Stimulated activated CD4-positive, alpha-beta T cell treated with anti-CD3 and anti-CD28 coated beads, Interleukin-1b, Interleukin-23, amount 100 ng/mL, for 24 hours (primary cell): ENCODE measurements at places on chromosomes 1 and 21.
A peak's percentile ranks its signal among the peaks of the same experiment; 100 is the strongest.

DNA sequence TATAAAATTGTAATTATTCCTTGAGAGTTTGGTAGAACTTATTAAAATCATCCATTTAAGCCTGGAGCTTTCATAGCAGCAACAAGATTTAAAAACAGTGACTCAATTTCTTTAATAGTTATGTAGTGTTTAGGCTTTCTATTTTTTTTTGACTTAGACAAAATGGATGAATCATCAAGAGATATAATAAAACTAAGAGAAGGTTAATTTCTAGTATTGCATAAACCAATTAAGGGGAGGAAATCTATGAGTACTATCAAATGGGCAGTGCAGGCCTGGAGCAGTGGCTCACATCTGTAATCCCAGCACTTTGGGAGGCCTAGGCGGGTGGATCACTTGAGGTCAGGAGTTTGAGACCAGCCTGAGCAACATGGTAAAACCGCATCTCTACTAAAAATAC lies 416.3 kb upstream of the USP24 start:
- no peak for DNase-seq

- peak; percentile 12 for DNase-seq
Measured at GRCh38 chr1:19042675-19043578, 86.5 kb upstream of the IFFO2 start.

- no peak for DNase-seq
Measured at GRCh38 chr21:27448960-27449359, 482.1 kb upstream of the ADAMTS5 start.

DNA sequence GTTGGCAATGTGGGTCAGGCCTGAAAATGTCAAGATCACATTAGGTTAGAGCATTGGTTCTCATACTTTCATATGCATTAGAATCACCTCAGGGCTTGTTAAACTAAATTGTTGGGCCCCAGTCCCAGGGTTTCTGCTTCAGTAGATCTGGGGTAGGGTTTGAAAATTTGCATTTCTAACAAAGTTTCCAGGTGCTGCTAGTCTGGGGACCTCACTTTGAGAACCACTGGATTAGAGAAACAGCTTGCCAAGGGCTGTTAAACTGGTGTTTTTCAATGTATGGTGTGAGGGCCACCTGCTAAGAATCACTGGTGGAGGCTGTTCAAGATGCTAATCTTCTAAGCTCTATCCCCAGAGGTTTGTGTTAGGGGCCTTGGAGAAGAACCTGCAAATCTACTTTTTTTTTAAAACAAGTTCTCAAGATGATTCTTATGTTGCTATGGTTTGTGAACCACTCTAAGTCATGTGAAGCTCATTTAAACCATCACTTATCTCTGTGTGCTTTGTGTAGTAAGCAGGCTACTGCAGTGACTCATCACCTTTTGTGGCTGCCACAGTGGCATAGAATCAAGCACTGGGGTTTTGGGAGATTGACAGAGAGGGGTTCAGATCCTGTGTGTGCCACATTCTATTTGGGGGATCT lies 152.2 kb downstream of the S1PR1 start:
- no peak for DNase-seq

- no peak for DNase-seq
Measured at GRCh38 chr1:119660253-119661083, 12.4 kb upstream of the ZNF697 start.

- DNase-seq, result no peak
Measured at GRCh38 chr1:217096200-217096599, 373.0 kb upstream of the ESRRG start.

DNA sequence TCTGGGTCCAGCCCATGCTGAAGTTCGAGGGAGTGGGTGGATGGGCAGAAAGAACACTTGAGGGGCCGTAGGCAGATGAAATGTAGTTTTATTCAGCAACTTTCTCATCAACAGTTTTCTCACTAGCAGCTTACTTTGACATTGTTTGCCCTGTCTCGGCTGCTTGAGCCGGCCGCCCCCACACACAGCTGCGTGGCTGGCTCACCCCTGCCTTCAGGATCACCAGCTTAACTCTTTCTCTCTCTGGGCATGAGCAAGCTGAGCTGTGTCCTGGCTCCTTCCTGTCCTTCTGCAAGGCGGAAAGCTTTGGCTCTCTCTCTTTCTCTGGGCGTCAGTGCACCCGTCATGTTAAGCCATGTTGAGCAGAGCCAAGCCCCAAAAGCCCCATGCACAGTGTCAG lies 104.4 kb upstream of the GNG12 start:
- no peak for DNase-seq

GRCh38 chr21:14684071-14684470 lies 138.0 kb upstream of the SAMSN1 start:
- DNase-seq, result no peak

DNA sequence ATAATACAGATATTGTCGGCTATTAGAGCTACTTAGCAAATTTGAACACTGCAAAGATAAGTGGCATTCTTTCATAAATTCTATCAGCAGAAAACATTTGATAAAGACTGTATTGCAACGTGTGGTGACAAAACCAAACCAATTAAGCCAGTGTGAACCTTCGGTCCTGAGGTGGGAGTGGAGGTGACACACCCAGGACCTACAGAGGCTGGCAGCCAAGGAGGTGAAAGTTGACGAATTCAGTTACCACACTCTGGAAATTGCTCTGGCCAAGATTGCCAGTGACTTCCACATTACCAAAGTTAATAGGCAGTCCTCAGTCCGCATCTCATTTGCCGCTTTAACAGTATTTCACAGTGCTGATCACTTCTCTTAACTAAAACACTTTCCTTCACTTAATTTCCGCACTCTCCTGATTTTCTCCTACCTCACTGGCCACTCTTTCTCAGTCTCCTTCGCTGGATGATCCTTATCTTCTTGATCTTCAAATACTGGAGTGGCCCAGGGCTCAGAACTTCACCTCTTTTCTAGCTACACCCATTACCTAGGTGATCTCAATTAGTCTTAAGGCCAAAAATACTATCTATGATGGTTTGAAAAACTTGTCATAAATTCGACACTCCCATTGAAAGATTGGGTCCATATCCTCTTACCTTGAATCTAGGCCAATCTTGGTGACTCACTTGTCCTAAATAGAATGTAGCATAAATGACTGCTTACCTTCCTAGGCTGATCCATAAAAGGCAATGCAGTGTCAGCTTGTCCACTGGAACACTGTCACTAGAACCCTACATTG lies 5.1 kb upstream of the CDC42BPA start:
- DNase-seq, result no peak

- no peak for DNase-seq
Measured at GRCh38 chr1:71817028-71817427, 465.3 kb downstream of the NEGR1 start.

DNA sequence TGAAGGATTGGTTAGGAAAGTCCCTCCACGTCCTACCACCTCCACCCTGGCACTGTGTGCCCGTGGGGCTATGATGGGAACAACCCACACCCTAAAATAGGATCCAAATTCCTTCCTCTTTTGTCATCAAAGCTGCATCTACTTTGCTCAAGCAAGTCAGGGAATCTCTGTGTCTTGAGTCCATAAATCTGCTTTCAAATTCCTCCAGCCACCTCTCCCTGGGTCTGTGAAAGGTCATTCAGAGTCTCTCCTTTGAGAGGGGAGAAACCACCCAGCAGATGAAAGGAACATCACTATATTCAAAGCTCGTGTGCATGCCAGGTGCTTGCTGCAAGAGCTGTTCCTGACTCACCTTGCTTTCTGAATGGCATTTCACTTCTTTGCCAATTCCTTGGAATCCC lies 243.6 kb downstream of the TM2D1 start:
- no peak for DNase-seq

GRCh38 chr1:30085811-30086770 lies 637.3 kb downstream of the MATN1 start:
- peak; percentile 4 for DNase-seq

GRCh38 chr1:33610391-33610790 lies 137.9 kb downstream of the ZSCAN20 start:
- no peak for DNase-seq

GRCh38 chr1:86753700-86754099 lies 49.3 kb downstream of the SH3GLB1 start:
- no peak for DNase-seq

DNA sequence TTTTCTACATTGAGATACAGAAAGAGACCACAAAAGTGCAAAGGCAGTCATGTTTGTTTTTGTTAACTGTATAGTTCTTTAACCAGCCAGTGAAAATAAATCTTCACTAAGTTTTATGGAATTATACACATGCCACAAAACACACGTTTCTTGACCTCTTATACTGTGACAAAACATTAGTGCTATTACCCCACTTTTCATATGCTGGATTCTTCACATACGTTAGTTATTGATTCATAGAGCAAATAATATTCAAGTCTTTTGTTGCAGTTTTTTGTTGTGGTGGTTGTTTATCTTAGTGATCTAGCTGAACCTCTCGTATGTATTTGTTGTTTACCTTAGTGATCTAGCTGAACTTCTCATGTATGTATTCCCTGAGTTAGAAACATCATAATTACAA lies 28.0 kb downstream of the LYPLAL1 start:
- no peak for DNase-seq

DNA sequence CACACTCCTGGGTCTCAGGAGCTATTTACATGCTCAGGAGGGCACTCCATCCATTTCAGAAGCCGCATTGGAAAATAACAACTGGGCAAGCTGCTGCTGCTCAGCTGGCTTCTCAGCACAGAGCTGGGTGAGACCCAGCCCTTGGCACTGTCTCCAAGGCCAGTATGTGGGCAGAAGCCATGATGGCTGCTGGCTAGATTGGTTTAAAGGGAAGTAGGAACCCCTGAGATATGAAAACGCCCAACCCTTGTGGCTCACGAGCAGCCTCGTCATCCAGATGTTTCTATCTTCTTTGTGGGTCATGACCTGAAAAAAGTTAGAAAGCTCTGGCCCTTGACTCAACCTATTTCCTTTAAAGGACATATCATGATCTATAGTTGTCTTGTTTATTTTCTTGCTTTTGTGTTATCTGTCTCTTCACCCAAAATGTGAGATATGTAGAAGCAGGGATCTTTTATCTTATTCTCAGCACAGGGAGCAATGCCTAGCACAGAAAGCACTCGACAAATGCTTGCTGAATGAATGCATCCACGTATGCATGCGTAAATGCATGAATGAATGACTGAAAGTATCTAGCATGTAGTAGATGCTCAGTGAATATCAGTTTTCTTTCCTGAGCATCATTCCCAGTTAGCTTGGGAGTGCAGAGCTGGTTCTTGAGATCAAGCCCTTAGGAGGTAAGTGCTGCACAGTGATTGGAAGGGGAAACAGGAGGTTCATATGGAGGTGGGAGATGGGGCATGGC lies 11.6 kb downstream of the MYBPH start:
- DNase-seq, result no peak

- DNase-seq, result no peak
Measured at GRCh38 chr1:91789273-91789997, 96.5 kb downstream of the TGFBR3 start.

DNA sequence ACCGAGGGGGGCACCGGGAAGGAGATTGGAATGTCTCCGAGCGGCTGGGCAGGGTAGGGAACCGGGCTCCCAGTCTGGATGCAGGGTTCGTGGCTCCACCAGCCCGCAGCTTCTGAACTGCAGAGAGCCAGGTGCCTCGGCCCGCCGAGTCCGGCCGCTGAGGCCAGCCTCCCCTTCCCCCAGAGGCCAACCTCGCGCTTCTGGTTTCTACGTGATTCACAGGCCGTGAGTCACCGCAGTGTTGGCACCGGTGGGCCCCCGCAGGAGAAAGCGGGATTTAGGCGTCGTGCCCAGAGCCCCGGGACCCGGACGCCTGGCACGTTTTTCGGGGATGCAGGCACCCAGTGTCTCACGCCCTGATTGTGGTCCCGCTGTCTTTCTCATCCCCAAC lies 458 bp downstream of the CRABP2 start:
- no peak for DNase-seq

DNA sequence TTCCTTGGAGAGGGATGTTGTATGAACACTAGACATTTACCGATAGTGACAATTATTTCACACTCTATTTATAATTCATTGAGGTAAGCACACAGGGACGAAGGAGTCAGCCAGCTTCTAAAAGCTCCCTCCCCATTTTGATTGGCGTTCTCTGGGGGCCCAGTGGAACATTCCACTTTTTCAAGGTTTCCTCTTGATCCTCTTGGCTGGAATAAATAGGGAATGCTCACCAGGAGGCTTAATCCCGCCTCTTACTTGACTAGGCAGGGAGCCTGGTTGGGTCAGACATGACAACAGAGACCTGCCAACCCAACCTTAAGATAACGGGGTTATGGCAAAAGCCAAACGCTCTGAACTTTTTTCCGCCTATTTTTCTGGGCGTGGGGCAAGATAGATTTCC lies 974 bp downstream of the ACTN2 start:
- no peak for DNase-seq

DNA sequence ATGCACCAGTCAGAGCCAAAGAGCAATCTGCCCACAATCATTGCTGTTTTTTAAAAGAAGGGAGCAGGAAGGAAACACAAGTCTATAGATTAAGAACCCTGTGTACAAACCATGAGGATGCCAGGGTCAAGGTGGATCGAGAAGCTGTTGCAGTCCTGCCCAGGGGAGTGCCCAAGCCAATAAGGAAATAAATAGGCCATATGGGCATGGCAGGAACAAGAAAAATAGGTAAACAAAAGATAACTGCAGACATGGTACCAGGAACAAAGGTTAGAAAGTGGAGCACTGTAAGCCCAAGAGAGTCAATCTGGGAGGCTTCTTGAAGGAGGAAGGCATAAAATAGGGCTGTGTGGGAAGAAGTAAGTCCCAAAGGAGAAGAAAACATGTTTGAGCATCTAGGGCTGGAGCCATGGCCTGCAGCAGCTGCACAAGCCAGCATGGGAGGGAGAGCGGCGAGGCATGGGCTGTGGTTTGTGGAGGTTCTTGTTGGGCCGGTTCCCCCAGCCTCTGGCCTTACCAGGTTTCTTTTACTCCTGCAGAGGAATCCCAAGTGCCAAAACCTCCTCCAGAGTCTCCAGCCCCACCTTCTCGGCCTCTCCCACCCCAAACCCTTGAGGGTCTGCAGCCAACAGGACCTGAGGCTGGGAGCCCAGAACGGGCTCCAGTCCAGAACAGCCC lies 13.6 kb downstream of the INAVA start:
- DNase-seq, result no peak

- no peak for DNase-seq
Measured at GRCh38 chr21:16420031-16420724, 690.4 kb downstream of the USP25 start.

DNA sequence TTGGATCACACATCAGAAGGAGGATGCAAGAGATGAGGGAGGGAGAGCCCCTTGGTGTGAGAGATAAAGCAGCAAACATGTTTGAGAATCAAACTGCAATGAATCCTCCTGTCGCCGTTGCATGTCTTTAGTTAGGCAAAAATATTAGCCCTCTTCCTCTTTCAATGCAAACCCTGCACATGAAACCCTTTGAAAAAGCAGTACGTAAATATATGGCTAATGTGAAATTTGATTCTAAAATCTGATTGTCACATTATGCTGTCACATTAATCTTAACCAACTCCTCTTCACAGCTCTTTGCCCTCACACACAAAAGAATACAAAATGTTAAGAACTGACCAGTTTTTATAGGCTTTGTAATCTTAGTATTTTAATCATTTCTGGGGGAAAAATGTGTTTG lies 63.4 kb downstream of the WDR64 start:
- DNase-seq, result no peak
